Stimulated activated CD8-positive, alpha-beta memory T cell treated with anti-CD3 and anti-CD28 coated beads, Interleukin-4, amount 100 ng/mL, for 24 hours (primary cell): ENCODE measurements at places on chromosomes 13 and 19.
A peak's percentile ranks its signal among the peaks of the same experiment; 100 is the strongest.

DNA sequence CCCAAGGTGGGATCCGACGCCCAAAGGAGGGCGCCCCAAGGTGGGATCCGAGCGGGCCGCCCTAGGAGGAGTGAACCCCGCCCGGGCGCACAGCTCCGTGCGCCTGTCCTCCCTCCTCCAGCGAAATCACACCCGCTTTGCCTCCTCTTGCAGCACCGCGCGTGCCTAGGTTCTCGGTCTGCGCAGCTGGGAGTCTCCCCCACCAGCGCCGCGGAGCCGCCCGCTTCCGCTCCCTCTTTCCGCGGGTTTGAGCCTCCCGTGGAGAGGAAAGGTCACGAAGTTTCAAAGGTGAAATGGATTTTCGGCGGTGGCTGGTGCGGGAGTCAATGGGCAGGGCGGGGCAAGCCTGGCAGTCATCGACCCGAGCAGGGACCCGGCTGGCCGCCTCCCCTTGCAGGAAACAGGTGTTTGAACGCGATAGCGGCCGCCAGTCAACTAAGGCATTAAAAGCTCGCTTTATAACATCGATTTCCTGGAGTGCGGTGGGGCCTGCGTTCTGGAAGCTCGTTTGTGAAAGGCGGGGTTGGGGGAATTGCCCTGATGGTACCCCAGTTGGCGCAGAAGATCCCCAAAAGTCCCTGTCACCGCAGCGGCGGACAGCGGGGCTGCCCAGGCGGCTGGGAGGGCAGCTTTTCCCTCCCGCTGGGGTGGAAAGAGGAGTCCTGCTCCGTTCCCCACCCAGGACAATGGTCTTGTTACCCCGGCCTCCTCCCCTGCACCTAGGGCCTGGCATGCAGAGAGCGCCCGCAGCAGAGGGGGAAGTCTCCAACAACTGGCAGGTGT is 9.0 kb upstream of the SOX1 start:
- no peak for DNase-seq

DNA sequence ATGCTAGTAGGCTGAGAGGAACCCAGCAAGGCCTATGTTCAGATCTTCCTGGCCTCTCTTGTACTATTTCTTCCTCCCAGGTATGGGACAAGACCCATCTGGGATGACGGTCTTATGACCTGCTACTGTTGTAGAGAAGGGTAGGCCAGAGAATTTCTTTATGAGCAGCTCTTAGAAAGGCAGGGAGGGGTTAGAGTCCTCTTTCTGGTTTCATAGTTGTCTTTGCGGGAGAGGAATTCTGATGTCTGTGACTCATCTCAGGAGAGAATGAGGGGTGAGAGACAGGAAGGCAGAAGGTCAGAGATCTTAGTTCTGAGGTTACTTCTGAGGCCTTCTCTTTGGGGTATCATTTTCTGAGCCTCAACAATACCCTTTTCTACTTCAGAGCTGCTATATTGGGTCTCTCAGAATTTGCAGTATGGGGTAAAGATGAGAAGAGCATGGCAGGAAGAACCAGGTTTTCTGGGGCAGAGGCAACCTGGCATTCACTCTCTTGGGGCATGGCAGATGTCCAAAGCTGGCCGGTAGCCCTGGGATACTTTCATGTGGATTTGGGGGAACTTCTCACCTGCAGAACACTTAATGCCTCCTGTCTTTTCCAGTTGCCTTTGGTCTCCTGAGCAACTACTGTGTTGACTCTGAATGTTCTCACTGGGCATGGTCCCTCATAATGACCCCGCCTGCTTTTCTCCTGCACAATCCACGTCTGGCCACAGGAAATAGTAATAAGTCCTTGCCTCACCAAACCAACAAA is 154.4 kb downstream of the GGACT start:
- no peak for DNase-seq

GRCh38 chr19:47230054-47230920 is 712 bp downstream of the BBC3 start:
- peak; percentile 74 for DNase-seq

GRCh38 chr13:21075011-21075378 is 13.6 kb upstream of the LATS2 start:
- no peak for DNase-seq

DNA sequence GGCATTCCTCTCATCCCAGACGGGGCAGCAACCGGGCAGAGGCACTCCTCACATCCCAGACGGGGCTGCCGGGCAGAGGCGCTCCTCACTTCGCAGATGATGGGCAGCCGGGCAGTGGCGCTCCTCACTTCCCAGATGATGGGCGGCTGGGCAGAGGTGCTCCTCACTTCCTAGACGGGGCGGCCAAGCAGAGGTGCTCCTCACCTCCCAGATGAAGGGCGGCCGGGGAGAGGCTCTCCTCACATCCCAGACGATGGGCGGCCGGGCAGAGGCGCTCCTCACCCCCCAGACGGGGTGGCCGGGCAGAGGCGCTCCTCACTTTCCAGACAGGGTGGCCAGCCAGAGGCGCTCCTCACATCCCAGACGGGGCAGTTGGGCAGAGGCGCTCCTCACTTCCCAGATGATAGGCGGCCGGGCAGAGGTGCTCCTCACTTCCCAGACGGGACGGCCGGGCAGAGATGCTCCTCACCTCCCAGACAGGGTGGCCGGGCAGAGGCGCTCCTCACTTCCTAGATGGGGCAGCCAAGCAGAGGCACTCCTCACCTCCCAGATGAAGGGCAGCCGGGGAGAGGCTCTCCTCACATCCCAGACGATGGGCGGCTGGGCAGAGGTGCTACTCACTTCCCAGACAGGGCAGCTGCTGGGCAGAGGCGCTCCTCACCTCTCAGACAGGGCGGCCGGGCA is 68.9 kb downstream of the ZNF708 start:
- DNase-seq: no peak

DNA sequence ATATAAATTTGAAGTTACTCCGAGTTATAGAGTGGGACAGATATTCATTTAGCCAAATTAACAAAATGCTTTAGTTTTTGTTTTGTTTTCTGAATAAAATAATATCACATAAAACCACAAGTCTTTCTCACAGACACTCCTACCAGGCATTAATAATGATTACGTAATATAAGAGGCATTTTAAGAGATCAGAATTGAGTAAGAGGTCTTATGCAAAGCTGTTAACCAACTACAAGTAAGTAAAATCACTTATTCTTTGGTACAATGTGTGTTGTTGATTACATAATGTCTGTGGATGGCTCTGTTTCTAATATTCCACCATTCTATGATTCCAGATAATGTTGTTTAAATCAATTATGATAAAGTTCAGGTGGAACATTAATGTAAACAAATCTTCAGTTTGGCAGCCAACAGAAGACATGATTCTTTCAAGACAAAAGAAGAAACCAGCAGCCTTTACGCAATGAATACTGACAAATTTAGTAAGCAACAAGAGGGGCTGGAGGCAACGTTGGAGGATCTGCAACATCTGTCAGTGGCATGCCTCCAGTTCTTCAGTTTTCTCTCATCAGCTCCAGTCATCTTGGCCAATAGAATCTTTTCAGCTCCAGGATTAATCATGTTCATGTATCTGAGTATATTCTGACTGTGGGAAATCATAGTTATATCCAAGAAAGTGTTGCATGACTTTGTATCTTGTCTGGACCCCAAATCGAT is 403.8 kb downstream of the SLITRK5 start:
- DNase-seq: no peak

DNA sequence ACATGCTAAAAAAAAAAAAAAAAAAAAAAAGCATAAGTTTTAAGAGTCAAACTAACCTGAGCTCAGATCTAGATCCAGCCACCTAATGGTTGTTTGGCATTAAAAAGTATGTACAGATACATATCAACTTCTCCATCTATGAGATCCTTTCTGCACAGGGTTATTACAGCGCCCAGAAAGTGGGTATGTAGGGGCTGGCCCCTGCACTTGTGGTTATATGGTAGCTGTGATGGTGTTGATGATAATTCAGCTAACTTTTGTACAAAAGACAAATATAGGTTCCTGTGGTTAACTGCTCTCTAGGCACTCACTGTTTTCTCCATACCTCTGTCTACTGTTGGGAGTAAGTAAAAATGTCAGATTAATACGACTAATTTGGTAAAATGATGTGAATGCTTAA is 81.7 kb downstream of the TNFRSF19 start:
- DNase-seq: no peak

DNA sequence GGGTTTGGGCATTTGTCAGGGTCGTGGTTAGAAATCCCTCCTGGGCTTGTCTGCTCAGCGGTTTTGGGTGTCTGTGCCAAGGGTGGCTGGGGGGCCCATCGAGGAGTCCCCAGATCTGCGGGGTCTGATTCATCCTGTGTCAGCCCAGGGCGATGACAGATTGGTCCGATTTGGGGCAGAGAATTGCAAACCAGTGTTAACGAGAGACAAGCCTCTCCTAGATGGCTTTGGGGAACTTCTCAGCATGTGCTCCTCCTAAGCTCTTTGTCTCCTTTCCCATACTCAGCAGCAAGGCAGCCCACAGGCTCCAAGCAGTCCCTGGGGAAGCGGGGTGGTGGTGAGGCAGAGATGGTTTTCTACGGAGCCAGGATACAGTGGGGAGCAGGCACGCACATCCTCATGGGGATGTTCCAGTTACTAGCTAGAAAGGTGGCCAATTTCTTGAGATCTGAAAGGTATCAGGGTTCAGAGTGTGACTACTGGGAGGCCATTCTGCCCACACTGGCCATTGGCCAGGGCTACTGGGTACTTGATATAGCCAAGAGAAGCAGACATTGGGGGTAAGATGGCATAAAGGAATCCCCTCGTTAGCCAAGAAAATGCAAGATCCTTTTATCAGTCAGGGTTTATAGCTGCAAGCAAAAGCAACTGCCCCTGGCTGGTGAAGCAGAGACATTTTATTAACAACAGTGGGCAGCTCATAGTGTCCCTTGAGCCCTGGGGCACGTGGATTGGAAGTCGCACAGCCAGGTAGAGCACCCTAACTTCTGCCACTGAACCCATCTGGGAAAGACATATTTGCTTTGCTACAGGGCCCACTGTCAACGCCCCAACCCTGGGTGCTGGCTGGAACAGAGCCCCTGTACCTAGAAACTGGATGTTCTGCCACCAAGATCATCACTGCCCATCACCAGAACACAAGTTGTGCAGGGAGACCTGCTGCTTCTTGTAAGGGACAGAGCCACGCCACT is 63.6 kb downstream of the RGCC start:
- no peak for DNase-seq
